ENCODE measurements at places on chromosomes 16 and 17.

DNA sequence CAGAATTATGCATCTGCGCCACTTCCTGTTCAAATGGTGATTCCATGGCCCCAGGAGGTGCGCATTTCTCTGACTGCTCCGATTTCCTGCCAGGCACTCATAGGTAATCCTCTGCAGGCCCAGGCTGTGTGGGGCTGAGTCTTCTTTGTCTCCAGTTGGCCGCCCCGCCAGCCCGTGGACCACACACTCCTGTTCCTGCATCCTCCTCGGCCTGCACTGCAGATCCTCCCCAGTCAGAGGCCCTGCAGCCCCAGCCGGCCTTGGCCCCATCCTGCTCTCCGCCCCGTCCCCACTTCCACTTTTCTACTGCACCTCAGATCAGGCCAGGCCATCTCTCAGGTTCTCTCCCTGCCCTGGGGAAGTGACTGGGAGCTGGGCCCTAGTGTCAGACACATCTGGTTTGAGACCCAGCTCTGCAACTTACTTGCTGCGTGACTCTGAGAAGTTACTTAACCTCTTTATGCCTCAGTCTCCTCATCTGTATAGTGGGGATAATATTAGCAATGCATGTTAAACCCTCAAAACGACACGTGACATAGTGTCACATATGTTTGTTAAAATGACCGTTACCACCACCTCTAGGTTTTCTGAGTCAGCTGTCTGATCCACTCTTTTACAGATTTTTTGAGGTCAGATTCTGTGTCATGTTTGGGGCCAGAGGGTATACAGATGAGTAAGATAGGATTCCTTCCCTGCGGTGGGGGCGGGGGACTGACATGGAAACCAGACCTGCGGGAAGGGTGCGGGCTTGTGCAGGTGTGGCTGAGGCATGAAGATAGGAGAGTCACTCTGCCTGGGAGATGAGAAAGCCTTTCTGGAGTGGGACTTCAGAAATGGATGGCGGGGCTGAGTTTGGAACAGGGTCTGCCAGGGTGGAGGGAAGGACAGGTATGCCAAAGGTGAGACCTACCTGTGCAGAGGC is 12.8 kb downstream of the RAB11FIP4 start:
- DNase-seq = no peak

DNA sequence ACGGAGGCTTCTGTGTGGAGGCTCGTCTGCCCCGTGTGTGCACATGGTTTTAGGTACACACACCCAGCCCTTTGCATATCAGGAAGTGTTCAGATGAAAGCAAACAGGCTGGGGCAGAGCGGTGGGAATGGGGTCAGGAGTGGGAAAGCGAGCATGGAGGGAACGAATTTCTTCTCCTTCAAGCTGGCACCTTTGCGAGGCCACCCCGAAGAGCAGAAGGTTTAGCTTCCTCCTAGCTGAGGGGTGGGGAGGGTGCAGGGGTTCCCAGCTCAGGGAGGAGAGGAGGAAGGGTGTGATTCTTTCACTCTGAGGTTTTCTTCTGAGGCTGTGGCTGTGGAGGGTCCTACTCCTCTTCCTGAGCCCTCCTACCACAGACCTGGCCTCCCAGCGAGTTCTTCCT is 83.6 kb downstream of the ABR start:
- DNase-seq = peak; percentile 40

- no peak for DNase-seq
These were observed 28.2 kb upstream of the ADGRG1 start for GRCh38 chr16:57600048-57600835.

- no peak for DNase-seq
These were observed 426.0 kb upstream of the CDH11 start for GRCh38 chr16:65547772-65548446.

DNA sequence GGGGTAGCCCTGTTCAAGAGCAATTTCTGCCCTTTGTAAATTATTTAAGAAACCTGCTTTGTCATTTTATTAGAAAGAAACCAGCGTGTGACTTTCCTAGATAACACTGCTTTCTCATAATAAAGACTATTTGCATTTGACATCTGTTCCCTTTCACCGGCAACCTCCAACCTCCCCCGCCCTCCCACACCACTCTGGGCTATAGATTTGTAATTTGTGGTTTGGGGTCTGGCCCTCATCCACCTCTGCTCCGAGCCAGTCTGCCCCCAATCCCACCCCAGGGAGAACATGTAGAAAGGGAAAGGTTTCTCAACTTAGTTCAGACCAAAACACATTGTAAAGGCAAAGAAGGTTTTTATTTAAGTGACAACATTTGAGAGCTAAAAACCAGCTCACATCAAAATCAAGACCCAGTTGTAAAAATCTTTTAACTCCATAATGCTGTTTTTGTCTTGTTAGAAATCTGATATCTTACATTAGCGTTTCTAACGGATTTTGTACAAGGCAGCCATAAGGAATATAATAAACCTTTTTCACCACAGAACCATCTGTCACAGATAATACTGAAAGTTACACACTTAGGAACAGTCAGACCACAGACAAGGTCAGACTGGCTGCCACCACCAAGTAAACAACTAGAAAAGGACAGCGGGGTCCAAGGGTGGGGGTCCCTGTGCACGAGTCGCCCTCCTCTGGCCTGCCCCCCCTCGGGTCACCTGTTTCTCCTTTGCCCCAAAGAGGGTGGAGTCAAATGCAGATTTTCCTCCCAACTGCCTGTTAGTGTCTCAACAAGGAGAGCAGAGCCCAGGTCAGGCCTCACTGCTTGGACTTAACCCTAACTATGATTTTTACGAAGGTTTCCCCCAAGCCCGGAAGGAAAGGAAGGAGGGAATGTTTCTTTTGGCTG is 6.9 kb downstream of the PIMREG start:
- no peak for DNase-seq

- DNase-seq = no peak
These were observed 3.3 kb downstream of the RPL13 start for GRCh38 chr16:89563639-89564392.

DNA sequence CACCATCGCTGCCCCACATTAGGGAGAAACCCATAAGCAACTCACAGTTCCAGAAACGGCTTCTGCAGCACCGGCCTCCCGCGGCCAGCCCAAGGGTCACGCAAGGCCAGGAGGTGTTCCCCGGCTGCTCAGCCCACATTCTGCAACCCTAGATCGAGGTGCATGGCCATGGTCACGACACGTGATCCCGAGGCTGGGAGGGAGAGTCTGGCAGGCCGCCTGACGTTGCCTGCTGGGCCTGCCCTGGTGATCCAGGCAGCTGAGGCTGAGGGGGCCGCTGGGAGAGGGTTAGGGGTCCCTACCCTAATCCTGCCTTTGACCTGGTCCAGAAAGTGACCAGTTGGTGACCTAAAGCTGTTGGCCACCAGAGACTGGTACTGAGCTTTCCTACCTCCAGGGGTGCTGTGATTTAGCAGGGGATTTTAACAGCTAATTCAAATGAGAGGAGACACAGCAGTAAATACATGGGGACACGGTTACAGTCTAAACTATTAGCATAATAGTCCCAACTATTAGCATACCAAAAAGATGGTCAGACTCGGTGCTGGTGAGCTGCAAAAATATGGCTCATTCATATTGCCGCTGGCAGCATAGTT is 97.4 kb upstream of the CIBAR2 start:
- DNase-seq = no peak

- no peak for DNase-seq
These were observed 12.4 kb upstream of the STRADA start for GRCh38 chr17:63754046-63754445.

GRCh38 chr17:50871364-50871763 is 5.2 kb upstream of the TOB1 start:
- no peak for DNase-seq

GRCh38 chr16:55120826-55121225 is 190.2 kb downstream of the IRX5 start:
- DNase-seq = no peak

- no peak for DNase-seq
These were observed 138.1 kb downstream of the TRIM37 start for GRCh38 chr17:58968426-58969061.

- DNase-seq = no peak
These were observed 125.1 kb downstream of the BANP start for GRCh38 chr16:88076211-88076931.

GRCh38 chr16:84829168-84829965 is 9.6 kb downstream of the CRISPLD2 start:
- DNase-seq = no peak

GRCh38 chr17:36111068-36111490 is 7.5 kb downstream of the CCL4 start:
- no peak for DNase-seq

GRCh38 chr17:35849469-35850348 is 19.0 kb downstream of the HEATR9 start:
- peak; percentile 72 for DNase-seq

GRCh38 chr17:7156342-7156940 is 22.7 kb downstream of the ASGR1 start:
- no peak for DNase-seq

DNA sequence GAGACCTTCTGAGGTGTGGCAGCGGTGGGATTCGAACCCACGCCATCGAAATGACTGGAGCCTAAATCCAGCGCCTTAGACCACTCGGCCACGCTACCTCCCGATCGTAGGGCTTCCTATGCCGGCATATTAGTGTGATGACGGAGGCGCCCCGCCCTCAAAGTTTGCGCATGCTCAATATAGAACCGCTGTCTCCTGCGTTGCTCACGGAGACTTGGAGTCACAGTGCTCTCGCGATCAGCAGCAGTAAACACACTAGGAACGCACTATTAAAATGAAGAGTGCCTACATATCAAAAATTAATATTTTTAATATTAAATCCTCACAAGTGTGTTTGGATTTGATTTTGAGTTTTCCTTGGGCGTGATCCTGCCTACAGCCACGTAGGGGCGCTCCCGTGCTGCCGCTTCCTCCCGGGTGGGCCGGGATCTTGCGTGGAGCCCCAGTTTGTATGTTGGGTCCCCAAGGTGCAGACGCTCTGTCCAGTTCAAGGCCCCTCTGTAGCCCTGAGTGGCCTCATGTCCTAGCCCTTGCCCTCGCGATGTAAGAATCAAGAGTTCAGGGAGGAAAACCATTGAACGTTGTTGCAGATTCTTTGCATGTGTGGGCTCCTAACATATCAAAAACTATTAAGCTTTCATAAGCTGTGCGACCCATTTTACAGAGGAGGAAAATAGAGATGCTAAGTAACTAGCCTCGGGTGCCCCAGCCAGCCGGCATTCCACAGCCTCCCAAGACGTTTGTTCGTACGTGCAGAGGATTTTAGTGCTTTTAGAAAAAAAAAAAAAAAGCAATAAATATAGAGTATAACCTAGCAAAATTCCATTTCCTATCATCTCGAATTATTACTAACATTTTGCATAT is 10.2 kb upstream of the EEF2K start:
- DNase-seq = peak; percentile 94

DNA sequence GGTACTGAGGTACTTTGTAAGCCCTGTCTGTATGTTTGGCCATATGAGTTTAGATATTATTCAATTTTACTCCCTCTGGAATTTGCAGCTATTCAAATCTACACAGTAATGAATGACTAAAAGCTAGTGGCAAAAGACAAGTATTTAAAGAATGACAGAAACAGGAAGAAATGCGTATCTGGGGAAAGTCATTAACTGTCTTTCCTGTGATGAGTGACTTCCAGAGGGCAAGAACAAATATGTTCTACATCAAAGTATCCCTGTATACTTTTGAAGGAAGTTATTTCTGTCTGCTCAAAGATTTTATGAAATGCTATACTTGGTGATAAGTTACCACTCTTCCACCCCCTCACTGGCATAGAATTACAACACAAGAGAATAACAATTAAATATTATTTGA is 489.3 kb upstream of the SOX9 start:
- DNase-seq = no peak

DNA sequence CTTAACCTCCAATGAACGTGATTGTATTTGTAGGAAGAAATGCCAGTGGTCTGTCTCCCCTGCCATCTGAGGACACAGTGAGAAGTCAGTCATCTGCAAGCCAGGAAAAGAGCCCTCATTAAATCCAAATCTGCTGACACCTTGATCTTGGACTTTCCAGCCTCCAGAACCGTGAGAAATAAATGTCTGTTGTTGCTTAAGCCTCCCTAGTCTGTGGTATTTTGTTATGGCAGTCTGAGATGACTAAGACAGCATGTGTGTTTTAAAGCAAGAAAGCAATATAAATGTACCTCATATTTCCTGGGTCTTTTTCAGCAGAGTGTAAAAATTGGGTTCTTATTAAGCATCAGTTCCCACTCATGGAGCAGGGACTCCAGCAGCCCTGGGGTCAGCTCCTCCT is 177.9 kb upstream of the NLRP1 start:
- DNase-seq = no peak

DNA sequence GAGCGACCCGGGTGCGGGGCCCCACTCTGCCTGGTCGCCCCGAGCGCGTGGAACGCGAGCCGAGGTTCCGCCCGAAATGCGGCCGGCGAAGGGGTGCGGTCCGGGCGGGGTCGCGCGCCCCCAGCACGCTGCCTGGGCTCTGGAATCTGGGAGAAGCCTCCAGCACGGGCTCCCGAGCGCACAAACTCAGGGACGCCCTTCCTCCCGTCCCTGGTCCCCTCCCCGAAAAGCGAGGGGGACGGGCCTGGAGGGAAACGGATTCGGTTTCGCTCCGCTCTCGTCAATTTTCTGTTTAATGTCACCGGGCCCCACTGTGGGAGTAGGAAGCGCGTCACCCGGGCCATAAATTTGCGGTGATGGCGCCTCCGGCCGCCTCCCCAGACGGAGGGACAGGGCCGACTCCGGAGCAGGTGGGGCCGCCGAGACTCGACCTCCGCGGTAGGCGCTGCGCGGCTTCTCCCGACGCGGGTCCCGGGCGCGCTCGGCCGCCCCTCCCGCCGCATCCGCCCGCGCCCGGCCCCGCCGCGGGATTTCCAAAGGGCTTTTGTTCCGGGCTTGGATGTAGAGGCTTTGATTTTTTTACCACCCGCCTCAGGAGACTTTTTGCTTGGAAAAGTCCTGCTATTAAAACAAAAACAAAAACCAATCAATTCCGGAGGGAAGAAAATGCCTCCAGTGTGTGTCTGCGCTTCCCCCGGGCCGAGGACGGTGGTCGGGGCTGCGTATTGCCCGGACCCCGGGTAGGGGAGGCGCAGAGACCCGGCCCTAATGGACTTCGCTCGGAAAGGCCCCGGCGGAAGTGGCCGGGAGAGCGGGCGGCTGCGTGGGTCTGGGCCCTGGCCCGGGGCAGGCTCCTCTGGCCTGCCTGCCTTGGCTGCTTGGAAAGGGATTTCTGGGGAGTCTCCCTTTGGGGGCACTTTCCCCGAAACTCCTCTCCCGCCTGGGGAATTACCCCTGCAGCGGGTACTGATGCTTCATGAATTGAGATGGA is 7.9 kb upstream of the BAHCC1 start:
- peak; percentile 75 for DNase-seq

DNA sequence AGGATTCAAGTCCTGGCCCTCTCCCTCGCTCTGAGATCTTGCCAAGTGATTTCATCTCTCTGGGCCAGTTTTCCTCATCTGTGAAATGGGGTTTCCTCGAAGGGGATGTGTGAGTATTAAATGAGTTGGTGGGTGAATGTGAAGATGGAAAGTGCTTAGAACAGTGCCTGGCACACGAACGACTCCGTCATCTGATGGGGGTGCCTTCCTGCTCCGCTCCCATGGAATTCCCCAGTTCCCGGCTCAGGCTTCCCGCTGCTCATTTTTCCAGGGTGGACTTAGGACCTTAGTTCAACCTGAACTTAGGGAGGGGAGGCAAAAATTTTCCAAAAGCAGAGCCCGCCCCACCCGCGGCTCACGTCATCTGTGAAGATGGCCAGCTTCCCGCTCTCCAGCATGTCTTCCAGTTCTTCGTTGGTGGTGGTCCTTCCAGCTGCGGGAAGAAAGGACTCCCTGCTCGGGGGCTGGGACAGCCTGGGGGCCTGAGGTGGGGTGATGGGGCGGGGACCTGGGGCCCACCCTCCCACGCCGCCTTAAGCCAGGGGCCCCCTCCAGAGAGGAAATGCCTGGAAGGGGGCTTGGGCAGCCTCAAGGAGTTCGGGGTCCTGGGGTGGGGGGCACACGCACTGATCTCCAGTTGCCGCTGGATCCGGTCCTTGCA is 11.4 kb downstream of the HSD3B7 start:
- no peak for DNase-seq

GRCh38 chr17:39219647-39220154 is 6.0 kb downstream of the STAC2 start:
- DNase-seq = no peak

Data from inflammatory macrophage (primary cell).